ENCODE measurements at places on chromosomes 3 and 15.

- DNase-seq = no peak
Measured at GRCh38 chr3:185490241-185490640, 8.6 kb downstream of the TMEM41A start.

DNA sequence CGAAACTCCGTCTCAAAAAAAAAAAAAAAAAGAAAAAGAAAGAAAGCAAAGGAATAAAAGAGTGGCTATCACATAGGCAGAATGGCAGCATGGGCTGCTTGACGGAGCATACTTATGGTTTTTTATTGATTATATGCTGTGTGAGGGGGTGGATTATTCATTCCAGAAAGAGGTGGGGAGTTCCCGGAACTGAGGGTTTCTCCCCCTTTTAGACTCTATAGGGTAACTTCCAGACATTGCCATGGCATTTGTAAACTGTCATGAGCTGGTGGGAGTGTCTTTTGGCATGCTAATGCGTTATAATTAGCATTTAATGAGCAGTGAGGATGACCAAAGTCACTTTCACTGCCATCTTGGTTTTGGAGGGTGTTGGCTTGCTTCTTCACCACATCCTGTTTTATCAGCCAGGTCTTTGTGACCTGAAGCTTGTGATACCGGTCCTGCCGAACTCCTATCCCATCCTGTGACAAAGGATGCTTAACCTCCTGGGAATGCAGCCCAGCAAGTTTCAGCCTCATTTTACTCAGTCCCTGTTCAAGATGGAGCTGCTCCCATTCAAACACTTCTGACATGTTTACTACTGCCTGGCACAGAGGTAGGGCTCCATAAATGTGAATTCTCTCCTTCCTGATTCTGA, 15.8 kb upstream of the ABHD17C start:
- DNase-seq = no peak

DNA sequence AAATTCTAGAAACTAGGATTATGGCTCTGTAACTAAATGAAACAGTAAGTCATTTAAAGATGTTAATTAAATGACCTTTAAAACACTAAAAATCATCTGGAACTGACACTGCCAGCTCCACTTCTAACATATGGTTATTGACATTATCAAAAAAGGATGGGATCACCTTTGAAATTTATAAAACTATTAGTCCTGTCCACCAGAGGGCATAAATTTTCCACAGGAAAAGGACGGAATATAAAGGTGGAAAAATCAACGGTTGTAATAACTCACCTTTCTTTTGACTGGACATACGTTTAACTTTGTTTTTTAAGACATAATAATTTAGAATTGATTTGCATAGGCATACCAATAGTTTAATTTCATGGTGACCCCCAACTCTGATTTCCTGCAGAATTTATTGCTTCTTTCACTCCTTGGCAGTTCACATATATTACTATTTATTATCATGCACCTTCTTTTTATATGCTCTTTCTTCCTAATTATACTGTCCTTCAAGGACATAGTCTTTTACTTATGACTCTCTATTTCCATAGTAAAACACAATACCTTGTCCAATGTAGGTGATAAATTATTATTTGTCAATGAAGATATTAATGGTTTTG, 345.7 kb downstream of the CADM2 start:
- no peak for DNase-seq

GRCh38 chr3:107942244-107942643, 148.6 kb downstream of the CD47 start:
- no peak for DNase-seq

DNA sequence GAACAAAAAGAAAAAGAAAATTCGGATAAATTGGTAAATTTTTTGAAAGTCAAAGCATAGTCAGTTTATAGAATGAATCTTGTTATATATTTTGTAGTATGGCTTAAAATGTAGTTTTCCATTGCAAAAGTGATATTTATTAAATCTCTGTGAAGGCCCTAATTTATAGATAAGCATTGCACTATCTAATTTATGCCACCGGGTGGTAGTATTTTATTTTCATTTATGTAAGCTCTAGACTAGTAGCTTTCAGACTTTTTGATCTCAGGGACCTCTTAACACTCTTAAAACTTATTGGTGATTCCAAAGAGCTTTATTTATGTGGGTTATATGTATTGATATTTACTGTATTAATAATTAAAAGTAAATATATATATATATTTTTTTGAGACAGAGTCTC, 133.9 kb upstream of the LRRFIP2 start:
- DNase-seq = peak; percentile 17
